ENCODE measurements at places on chromosomes 6 and 20. TPM values are rescaled to one million over a fixed set of nuclear protein-coding genes. Genes with fewer than 3 reads are reported as not detected.

GRCh38 chr6:35678021-35678654 lies 10.6 kb downstream of the FKBP5 start:
- no peak for DNase-seq
- no peak overlapping the region for H3K27ac ChIP-seq
- H3K4me3 ChIP-seq, result no peak overlapping the region
- H3K36me3 ChIP-seq, result no peaks in the 10 kb centered on the region

DNA sequence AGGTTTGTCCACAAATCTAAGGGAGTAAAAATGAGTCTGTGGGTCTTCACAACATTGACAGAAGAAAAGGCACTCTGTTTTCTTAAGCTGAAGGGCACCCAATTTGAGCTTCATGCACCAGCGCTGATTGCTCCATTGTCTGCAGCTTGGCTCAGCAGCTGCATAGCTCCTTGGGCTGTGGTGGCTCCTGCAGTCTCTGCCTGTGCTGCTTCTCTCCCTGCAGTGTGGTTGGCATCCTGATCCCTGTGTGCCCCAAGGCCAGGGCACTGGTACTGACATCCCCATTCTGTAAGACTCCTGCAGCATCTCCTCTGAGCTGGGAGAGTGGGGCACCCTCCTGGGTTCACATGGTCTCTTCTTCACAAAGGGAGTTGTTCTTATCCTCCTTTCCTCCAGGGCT lies 83.2 kb upstream of the B3GAT2 start:
- no peaks in the 10 kb centered on the region for H3K4me1 ChIP-seq
- H3K27ac ChIP-seq, result no peak overlapping the region
- no peak overlapping the region for H3K4me3 ChIP-seq
- H3K36me3 ChIP-seq, result no peaks in the 10 kb centered on the region
- no peaks in the 10 kb centered on the region for H3K27me3 ChIP-seq

- DNase-seq, result peak; percentile 73
- no peaks in the 10 kb centered on the region for H3K36me3 ChIP-seq
- no peak overlapping the region for H3K27ac ChIP-seq
- H3K27me3 ChIP-seq, result no peaks in the 10 kb centered on the region
These were observed 100.1 kb upstream of the RGS17 start for GRCh38 chr6:153231048-153231646.

The ENPP4 gene
- total RNA-seq, result 12.2 TPM

DNA sequence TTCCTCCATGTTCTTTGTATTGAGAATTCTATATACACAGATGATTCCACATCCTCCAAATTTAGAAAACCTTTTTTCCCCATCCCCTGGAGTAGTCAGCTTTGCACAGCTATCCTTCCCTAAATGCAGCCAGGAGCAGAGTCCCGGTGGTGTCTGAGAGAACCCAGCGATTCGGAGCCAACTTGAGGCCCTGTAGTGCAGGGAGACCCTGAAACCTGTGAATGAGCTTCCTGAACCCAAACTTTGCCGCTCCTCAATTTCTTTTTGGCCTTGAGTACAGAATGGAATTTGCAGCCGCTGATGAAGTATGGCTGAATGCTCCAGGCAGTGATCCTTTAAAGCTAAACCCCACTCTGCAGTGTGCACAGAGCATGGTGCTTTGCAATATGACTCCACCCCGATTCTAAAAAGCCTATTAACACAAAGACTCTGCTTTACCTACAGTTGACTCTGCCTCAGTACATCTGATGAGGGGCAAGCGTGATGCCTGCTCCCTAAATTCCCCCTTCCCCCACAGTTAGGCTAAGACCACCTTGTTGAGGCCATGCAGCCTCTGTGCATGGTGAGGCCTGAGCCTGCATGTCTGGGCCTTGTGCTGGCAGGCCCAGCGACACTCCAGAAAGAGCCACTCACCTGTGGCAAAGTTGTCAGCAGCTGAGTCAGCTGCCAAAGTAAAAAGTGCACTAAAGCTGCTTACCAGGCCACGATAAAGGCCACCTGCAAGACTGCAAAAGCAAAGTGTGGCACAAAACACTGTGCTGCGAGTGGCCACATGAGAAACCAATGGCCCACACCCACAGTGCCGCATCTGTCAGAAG lies 82.1 kb downstream of the PLEKHG1 start:
- H3K27ac ChIP-seq, result no peak overlapping the region
- peaks cover 6% of the 10 kb centered on the region for H3K4me1 ChIP-seq
- no peak overlapping the region for H3K4me3 ChIP-seq
- no peak for DNase-seq
- no peaks in the 10 kb centered on the region for H3K36me3 ChIP-seq
- H3K27me3 ChIP-seq, result no peaks in the 10 kb centered on the region

The GRM1 gene
- 0.08 TPM for total RNA-seq

The DST gene
- 396 TPM for total RNA-seq

GRCh38 chr6:111291336-111292259 lies 191.4 kb downstream of the REV3L start:
- no peaks in the 10 kb centered on the region for H3K36me3 ChIP-seq
- H3K27me3 ChIP-seq, result no peaks in the 10 kb centered on the region
- peak overlapping the region; percentile 68 for H3K27ac ChIP-seq

GRCh38 chr6:167285077-167285770 lies 5.9 kb upstream of the UNC93A start:
- H3K27me3 ChIP-seq, result no peaks in the 10 kb centered on the region
- no peak overlapping the region for H3K27ac ChIP-seq
- H3K4me3 ChIP-seq, result no peak overlapping the region
- no peak for DNase-seq
- H3K36me3 ChIP-seq, result no peaks in the 10 kb centered on the region

GRCh38 chr6:11211254-11211653 lies 21.2 kb downstream of the NEDD9 start:
- no peaks in the 10 kb centered on the region for H3K36me3 ChIP-seq
- no peak for DNase-seq
- no peaks in the 10 kb centered on the region for H3K27me3 ChIP-seq
- H3K4me1 ChIP-seq, result peaks cover 21% of the 10 kb centered on the region

DNA sequence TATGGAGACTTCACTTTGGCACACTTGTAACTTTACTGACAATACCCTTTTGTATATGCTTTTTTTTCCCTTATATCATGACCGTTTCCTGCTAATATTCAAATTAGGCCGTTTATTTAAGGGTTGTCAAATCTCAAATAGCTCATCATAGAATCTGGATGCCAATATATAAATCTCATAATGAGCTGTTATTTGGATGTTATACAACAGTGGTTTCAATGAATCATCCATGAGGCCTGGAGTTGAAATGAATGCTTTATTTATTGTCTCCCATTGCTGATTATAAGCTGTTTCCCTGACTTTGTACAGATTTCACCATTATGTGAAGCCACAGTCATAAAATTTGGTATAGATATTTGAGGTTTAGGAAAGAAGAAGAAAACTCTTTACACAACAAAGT lies 256.1 kb downstream of the PLCB1 start:
- no peak for DNase-seq
- H3K4me3 ChIP-seq, result no peak overlapping the region
- H3K27ac ChIP-seq, result no peak overlapping the region
- H3K4me1 ChIP-seq, result no peaks in the 10 kb centered on the region
- H3K36me3 ChIP-seq, result no peaks in the 10 kb centered on the region

DNA sequence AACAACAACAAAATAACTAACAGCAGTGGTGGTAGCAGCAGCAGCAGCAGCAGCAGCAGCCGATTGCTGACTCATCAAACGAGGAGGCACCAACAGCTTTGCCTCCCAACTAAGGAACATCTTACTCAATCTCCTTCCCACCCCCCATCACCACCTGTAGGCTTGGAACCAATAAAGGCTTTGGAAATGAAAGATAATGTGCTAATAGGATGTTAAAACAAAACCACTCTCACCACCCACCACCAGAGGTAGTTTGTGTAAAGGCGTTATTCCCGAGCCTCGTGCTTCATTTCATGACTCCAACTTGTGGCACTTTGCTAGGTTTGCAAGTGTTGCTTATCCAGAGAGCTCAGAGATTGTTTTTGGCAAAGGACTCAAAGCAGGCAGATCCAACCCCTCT lies 346.5 kb downstream of the CD83 start:
- no peak for DNase-seq
- no peak overlapping the region for H3K4me3 ChIP-seq
- H3K27ac ChIP-seq, result no peak overlapping the region
- H3K4me1 ChIP-seq, result no peaks in the 10 kb centered on the region
- H3K36me3 ChIP-seq, result no peaks in the 10 kb centered on the region
- H3K27me3 ChIP-seq, result no peaks in the 10 kb centered on the region

The HLA-DMB gene
- total RNA-seq, result 1.0 TPM

GRCh38 chr20:49384437-49385434 lies 97.7 kb downstream of the KCNB1 start:
- H3K4me3 ChIP-seq, result no peak overlapping the region
- DNase-seq, result peak; percentile 84
- no peaks in the 10 kb centered on the region for H3K36me3 ChIP-seq
- H3K27me3 ChIP-seq, result peaks cover under 1% of the 10 kb centered on the region
- H3K4me1 ChIP-seq, result no peaks in the 10 kb centered on the region

DNA sequence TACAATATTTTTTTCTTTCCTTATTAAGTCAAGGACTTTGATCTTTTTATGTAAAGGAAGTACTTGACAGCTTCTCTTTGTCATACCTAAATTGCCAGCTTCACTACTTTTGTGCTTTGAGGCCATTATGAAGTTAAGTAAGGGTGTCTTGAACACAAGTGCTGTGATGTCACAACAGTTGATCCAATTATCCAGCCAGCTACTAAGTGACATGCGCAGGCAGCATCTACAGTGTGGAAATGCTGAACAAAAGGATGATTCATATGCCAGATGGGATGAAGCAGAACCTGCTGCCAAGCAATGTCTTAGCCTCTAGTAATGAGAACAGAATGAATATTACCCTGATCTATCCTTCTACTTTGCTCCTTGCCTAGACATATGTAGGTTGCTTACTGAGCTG lies 68.3 kb upstream of the TMEM244 start:
- DNase-seq, result peak; percentile 10
- H3K27ac ChIP-seq, result no peak overlapping the region
- H3K36me3 ChIP-seq, result no peaks in the 10 kb centered on the region

The ATXN1 gene
- 28.7 TPM for total RNA-seq

The CALHM5 gene
- total RNA-seq, result 1.2 TPM

The SLC35D3 gene
- not detected for total RNA-seq

DNA sequence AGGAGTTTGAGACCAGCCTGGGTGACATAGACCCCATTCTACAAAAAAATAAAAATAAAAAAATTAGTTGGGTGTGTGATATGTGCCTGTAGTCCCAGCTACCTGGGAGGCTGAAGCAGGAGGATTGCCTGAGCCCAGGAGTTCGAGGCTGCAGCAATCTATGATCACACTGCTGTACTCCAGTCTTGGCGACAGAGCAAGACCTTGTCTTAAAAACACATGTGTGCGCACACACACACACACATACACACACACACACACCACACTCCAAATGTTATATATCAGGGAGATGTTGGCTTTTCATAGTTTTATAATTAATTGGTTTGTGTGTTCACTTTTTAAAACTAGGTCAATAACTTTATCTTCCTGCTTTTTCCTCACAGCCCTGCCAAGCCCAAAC lies 110.5 kb downstream of the RTN4IP1 start:
- DNase-seq, result no peak
- H3K27me3 ChIP-seq, result no peaks in the 10 kb centered on the region
- no peak overlapping the region for H3K4me3 ChIP-seq
- H3K4me1 ChIP-seq, result no peaks in the 10 kb centered on the region

GRCh38 chr20:37179683-37180524 lies 556 bp upstream of the MROH8 start:
- H3K27me3 ChIP-seq, result no peaks in the 10 kb centered on the region
- H3K4me3 ChIP-seq, result peak overlapping the region; percentile 67
- H3K27ac ChIP-seq, result peak overlapping the region; percentile 99
- peaks cover 4% of the 10 kb centered on the region for H3K4me1 ChIP-seq

The CRYBG1 gene
- 10.0 TPM for total RNA-seq

DNA sequence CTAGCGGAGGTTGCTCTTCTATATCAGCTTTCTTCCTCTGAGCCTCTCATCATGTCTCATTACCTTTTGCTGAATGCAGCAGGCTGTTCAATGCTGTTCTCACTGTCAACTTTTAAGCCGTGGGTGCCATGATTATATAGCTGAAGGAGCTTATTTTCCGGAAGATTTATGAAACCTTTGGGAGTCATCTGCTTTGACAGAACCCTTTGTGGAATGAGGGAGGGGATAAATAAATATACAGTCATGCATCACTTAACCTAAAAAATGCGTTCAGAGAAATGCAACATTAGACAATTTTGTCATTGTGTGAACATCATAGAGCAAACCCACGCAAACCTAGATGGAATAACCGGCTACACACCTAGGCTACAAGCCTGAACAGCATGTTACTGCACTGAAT lies 102.2 kb upstream of the AKAP12 start:
- no peak overlapping the region for H3K27ac ChIP-seq
- no peak for DNase-seq
- no peaks in the 10 kb centered on the region for H3K36me3 ChIP-seq
- H3K27me3 ChIP-seq, result no peaks in the 10 kb centered on the region
- no peaks in the 10 kb centered on the region for H3K4me1 ChIP-seq
- no peak overlapping the region for H3K4me3 ChIP-seq

DNA sequence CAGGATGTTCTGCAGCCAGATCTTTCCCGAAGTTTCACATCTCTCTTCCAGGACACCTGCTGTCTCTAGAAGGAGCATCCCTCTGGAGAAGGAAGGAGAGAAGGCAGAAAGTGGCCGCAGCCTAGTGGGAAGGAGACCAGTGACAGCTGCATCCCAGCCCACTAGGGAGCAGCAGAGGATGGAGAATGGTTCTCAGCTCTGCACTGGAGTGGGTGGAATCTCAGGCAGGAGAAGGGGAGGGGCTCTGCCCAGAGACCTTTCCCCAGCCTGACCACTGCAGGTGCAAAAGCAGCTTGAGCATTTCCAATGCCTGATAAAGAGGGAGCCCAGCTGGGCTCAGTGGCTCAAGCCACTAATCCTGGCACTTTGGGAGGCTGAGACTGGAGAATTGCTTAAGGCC lies 32.3 kb downstream of the NCR2 start:
- peak; percentile 87 for DNase-seq
- H3K36me3 ChIP-seq, result no peaks in the 10 kb centered on the region
- no peak overlapping the region for H3K4me3 ChIP-seq

The HLA-DRB5 gene
- 9.7 TPM for total RNA-seq

DNA sequence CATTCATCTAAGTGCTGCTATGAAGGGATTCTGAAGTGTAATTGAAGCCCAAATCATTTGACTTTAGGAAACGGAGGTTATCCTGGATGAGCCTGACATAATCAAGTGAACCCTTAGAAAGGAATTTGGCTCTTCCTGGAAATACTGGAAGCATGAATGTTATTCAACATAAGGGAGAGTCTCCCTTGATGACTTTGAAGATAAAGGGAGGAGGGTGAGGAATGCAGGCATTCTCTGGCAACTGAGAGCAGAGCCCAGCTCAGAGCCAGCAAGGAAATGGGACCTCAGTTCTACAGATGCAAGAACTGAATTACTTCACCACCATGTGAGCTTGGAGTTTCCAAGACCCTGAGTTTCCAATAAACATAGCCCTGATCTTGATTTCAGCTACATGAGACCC lies 168.2 kb downstream of the DLL1 start:
- peaks cover 5% of the 10 kb centered on the region for H3K4me1 ChIP-seq
- DNase-seq, result no peak
- H3K4me3 ChIP-seq, result no peak overlapping the region
- no peaks in the 10 kb centered on the region for H3K36me3 ChIP-seq

Measured in hepatocyte (in vitro differentiated cells).